ENCODE measurements at places on chromosomes 16 and 17.
A peak's percentile ranks its signal among the peaks of the same experiment; 100 is the strongest.

DNA sequence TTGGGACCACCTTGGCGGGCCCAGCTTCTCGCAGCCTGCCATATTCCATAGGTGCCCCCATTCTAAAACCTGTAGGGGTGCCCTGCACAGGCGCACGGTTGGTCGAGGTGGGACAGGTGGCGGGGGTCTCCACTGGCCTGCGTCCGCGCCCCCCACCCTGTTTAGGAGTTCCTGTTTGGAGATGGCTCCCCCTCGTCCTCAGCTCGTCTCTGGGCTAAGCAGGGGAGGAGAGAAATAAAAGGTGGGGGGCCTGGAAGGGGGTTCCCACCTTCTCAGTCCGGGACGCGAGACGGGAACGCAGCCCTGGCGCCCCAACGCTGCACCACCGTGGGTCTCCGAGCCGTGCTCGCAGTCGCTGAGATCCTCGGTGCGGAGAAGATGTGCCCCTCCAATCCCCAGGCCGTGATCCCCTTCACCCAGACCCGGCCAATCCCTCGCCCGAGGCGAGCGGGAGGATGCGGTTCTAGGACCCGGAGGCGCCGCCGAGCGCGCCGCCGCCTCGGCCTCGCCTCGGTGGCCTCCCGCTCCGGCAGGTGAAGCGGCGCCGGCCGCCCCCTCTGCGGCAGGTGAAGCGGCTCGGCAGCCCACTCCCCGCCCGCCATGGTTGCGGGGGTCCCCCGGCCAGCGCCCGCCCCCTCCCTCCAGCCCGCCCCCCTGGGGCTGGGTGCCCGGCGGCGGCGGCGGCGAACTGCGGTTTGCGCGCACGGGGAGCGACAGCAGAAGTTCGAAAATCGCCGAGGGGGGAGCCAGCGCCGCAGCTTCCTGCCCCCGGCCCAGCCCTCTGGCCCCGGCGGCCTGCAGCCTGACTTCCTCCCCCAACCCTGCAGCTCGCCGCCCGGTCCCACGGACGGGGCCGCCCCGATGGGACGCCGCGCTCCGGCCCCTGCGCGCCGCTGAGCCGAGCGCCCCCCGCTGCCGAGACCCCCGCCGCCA is at the start of gene FMNL1:
FMNL1 (plus strand) TSS at position 805 of the 933 bp plus-strand sequence. CDS start 240 bp downstream, outside the sequence.
- peak; percentile 93 for DNase-seq

GRCh38 chr16:84559311-84559932 is 55.0 kb upstream of the MEAK7 start:
- DNase-seq, result no peak

GRCh38 chr16:24825696-24826095 is 20.1 kb upstream of the SLC5A11 start:
- DNase-seq, result no peak

DNA sequence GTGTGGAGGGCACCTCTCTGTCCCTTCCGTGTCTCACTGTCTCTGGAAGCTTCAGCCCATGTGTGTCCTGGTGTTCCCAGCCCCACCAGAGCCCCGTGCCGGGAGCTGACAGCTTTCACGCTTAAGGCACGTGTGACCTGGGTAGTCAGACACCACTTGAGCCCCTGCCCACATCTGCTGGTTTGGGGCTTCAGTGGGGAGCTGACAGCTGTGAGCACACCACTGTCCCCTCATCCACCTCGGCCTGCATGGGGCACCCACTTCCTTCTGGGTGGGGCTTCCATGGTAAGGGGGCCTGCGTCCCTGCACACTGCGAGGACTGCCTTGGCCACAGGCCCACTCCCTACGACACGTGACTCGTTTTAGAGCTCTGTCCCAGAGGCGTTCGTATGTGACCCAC is 2.6 kb upstream of the TEDC2 start:
- DNase-seq, result no peak

- DNase-seq, result peak; percentile 54
Observed at GRCh38 chr17:4509401-4509800, 10.7 kb downstream of the SPNS2 start.

DNA sequence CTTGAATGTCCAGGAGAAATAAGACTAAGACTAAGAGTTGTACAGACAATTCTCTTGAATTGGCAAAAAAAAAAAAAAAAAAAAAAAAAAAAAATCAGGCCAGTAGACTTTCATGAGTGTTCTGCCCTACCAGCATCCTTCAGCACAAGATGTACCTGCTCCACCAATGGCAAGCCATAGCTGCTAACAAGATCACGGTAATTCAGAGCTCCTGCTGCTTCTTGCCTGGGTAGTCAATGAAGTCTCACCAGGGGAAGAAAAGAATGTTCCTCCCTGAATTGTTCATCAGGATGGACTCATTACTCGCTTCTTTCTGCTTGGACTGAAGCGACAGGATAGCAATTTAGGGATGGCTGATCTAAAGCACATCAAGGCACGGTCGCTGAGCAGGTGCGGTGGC is 31.1 kb upstream of the APOH start:
- DNase-seq, result no peak

DNA sequence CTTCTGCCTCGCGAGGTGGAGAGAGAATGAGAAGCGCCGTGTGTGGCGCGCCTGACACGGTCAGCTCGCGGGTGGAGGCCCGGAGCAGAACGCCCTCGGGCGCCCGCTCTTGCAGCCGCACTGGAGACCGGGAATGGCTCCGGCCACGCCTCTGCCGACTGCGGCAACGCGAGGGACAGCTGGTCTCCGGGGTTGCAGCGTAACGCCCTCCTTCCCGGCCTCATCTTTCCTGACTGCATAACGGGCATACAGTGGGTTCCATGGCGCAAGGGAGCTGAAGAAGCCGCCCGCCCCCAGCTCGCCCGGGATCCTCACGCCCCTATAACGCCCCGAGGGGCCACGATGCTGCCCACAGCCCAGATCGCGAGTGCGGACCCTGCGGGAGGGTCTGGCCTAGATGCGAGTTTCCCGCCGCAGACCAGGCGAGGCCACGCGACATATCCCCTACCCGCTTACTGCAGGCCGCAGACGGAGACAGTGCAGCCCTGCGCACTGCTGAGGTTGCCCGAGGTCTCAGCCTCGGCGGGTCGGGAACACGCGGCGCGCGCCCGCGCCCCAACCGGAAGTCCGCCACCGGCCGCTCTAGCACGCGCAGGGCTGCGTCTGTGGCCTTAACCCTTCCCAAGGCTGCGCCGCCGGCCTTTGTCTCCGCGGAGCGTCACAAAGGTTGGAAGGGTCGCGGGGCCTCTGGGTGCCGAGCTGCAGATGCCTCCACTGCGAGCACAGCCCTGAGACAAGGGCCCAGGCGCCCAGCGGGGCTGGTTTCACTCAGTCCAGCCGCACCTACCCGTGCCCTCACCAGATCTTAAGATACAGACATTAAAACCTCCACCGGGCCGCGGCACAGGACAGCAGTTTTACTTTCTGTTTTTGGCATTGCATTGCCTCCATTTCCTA is 18.8 kb downstream of the BCL7C start:
- peak; percentile 97 for DNase-seq

DNA sequence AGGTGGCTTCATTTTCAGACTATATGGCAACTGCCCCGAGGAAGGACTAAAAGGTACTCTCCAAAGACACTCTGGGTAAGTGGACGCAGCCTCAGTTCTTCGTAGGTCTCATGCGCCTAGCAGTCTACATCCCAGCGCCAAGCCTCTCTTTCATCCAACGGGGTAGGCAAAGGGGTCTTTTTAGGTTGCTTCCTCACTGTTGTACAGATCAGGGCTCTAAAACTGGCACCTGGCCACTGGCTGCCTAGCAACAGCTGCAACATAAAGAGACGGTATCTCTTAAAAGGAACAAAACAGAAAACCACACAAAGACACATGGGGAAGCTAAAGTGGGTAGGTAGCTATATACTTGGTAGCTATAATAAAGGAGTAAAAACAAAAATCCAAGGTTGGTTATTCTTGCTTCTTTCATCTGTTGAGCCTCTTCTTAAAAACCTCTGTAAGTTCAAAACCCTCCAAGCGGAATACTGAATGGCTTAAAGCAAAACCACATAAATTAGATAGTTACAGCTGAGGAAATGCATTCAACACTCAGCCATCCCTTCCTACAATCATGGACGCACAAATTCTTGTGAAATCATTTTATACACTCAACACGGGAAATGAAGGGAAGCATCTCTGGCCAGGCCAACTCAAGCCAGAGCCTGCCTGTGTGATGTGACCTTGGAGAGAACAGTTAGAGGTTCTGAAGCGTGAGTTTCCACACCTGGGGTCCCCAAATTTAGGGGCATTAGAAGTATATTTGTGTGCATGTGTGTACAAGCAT is 22.7 kb downstream of the CYTH1 start:
- peak; percentile 49 for DNase-seq

- DNase-seq, result no peak
Observed at GRCh38 chr17:41518031-41518430, 659 bp downstream of the KRT15 start.

GRCh38 chr16:50368410-50369132 is at the start of gene BRD7:
Gene BRD7 (minus strand): TSS chr16:50368988. CDS start chr16:50368774, 214 bp downstream.
- DNase-seq, result peak; percentile 91

GRCh38 chr17:10623737-10624338 is 33.3 kb downstream of the MYH3 start:
- no peak for DNase-seq

Data from suppressor macrophage (primary cell).